ENCODE measurements at places on chromosomes 5 and 9. TPM values are rescaled to one million over a fixed set of nuclear protein-coding genes. Genes with fewer than 3 reads are reported as not detected.

The PAEP gene
- not detected for polyA plus RNA-seq

DNA sequence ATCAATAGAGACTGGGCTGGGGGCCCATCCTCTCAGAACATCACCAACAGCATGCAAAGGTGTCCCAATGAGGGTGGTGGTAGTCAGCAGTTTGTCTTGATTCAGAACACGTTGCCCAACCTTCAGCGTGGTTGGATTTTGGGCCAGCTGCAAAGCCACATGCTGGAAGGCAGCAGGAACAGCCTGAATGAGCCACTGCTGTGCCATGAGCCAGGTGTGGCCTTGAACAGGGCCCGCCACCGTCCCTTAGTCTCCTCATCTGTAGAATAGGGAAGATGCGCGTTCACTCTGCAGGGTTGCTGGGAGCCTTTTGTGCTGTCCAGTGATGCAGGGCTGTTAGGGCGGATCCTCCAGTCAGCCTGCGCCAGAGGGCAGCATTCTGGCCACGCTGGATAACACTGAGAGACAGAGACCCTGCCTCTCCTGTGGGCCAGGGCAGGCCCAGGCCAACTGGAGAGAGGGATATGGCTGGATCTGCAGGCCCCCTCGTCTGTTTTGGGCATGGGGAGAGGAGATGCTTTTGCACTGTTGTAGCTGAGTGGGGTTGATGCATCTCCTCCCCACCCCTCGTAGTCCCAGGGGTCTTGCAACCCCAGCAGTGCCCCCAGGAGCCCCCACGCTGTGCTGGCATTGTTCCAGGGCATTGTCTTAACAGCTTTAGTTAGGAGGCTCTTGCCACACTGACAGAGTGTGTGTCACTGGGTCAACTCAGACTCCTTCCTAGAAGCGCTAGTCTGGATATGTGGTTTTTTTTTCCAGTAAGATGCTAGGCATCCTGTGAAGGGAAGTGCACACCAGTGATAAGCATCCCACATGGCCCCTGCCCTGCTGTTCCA lies 42.1 kb downstream of the SLC46A2 start:
- no peaks in the 10 kb centered on the region for H3K27me3 ChIP-seq
- peaks cover 4% of the 10 kb centered on the region for H3K36me3 ChIP-seq
- no peaks in the 10 kb centered on the region for H3K4me1 ChIP-seq
- no peak overlapping the region for H3K27ac ChIP-seq

The RPP25L gene
- polyA plus RNA-seq: 41.2 TPM

GRCh38 chr5:36177154-36177553 lies 25.2 kb downstream of the SKP2 start:
- no peaks in the 10 kb centered on the region for H3K27me3 ChIP-seq
- H3K36me3 ChIP-seq: peaks cover 2% of the 10 kb centered on the region
- DNase-seq: no peak
- H3K4me1 ChIP-seq: no peaks in the 10 kb centered on the region
- H3K4me3 ChIP-seq: no peak overlapping the region

- no peak overlapping the region for H3K4me3 ChIP-seq
- no peaks in the 10 kb centered on the region for H3K4me1 ChIP-seq
- no peaks in the 10 kb centered on the region for H3K27me3 ChIP-seq
- no peak overlapping the region for H3K27ac ChIP-seq
- H3K36me3 ChIP-seq: no peaks in the 10 kb centered on the region
Observed at GRCh38 chr5:93150311-93151012, 430.6 kb downstream of the NR2F1-AS1 start.

DNA sequence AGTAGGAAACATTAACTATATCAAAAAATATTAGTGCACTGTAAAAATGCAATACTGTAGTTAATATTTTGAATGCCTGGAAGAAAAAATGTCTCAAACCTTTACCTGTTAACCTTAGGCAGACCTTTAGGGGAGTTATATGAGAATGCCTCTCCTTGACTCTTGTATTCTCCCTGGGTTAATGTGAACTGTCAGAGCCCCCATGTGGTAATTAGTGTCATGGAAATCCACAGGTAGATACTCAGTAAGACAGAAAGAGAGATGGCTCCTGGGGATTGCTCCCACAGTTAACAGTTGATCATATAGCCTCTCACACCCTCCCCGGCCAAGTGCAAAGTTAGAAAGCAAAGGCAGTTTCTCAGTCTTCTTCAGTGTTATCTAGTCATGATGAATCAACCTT lies 742.8 kb downstream of the NR2F1-AS1 start:
- H3K4me3 ChIP-seq: no peak overlapping the region
- no peaks in the 10 kb centered on the region for H3K4me1 ChIP-seq
- H3K27ac ChIP-seq: no peak overlapping the region
- no peaks in the 10 kb centered on the region for H3K36me3 ChIP-seq
- DNase-seq: peak; percentile 2
- no peaks in the 10 kb centered on the region for H3K27me3 ChIP-seq

The FAM81B gene
- polyA plus RNA-seq: 0.15 TPM

Measured in small intestine (tissue), 16 donors.